ENCODE measurements at places on chromosomes 13 and 19. TPM values are rescaled to one million over a fixed set of nuclear protein-coding genes. Genes with fewer than 3 reads are reported as not detected.

SGCG gene
- 0.09 TPM for total RNA-seq

STXBP2 gene
- total RNA-seq, result 33.6 TPM

TMEM221 gene
- 3.2 TPM for total RNA-seq

RAP2A gene
- 23.1 TPM for total RNA-seq

ZNF284 gene
- 1.8 TPM for total RNA-seq

ZNF506 gene
- 49.9 TPM for total RNA-seq

ATCAY gene
- total RNA-seq, result 0.25 TPM

COLGALT1 gene
- total RNA-seq, result 62.9 TPM

MAST1 gene
- 7.9 TPM for total RNA-seq

C13orf42 gene
- not detected for total RNA-seq

R3HDM4 gene
- 60.3 TPM for total RNA-seq

ZFP36 gene
- total RNA-seq, result 14.6 TPM

FGF21 gene
- total RNA-seq, result not detected

ITGBL1 gene
- not detected for total RNA-seq

CCL25 gene
- not detected for total RNA-seq

FXYD1 gene
- total RNA-seq, result 154 TPM

EXOC3L2 gene
- 2.2 TPM for total RNA-seq
